Umbilical cord (tissue), 2 donors: ENCODE measurements at places on chromosomes 4 and X.

- no peak for DNase-seq
Observed at GRCh38 chrX:149762696-149763614, 10.9 kb upstream of the HSFX1 start.

- peak; percentile 19 for DNase-seq
Observed at GRCh38 chr4:186771624-186772023, 48.0 kb upstream of the FAT1 start.

DNA sequence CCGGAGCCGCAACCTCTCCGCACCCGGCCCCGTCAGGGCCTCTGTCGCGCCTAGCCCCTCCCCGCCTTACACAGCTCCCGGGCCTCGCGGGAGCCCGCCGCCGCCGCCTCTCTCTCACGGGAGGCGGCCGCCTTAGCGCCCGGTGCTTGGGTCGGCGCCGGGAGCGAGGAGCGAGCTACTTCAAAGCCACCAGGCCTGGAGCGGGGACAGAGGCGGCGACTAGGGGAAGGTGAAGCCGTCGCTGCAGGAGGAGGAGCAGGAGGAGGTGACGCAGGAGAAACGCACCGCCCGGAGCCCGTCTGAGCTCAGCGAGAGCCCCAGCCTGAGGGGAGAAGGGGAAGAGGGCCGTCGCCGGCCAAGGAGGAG is 250 bp downstream of the USP9X start:
- peak; percentile 57 for DNase-seq

- no peak for DNase-seq
Observed at GRCh38 chr4:121344098-121344497, 36.7 kb downstream of the QRFPR start.

- no peak for DNase-seq
Observed at GRCh38 chrX:125289209-125289608, 30.5 kb upstream of the TEX13C start.
